DND-41 (cell line): ENCODE measurements at places on chromosomes 7 and 10.

GRCh38 chr10:78515038-78515872, 481.6 kb downstream of the RPS24 start:
- DNase-seq, result no peak
- H3K27ac ChIP-seq, result no peak overlapping the region

DNA sequence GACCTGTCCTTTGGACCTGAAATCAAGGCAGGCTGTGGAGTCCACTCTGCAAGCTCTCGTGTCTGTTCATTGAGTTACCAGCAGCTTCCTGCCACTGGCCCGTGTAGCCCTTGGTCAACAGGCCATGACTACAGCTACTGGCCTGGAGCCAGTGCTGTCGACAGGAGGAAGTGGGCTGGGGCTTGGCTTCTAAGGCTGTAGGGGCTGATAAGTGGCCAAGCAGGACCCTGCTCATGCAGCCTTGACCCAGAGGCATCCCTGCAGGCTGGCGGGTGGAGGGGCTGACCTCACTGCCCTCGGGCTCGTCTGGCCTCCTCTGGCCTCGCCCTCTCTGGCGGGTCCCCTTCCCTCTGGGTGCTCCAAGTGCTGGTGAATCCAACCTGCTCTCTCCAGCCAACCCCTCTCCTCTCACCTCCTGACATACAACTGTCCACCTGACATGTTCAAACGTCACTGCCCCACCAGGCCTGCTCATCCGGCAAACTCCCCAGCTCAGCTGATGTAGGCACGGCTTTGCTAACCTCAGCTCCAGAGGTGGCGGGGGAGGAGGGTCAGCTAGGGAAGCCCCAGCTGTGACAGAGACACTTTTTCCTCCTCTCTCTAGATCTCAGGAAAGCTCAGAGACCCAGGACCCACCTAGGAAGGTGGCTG, 188.6 kb upstream of the LYZL2 start:
- H3K4me1 ChIP-seq, result no peaks in the 10 kb centered on the region
- no peak overlapping the region for H3K27ac ChIP-seq
- H3K27me3 ChIP-seq, result no peaks in the 10 kb centered on the region

- DNase-seq, result no peak
- H3K4me3 ChIP-seq, result no peak overlapping the region
- no peak overlapping the region for H3K27ac ChIP-seq
Observed at GRCh38 chr7:155869784-155870076, 57.5 kb upstream of the SHH start.

DNA sequence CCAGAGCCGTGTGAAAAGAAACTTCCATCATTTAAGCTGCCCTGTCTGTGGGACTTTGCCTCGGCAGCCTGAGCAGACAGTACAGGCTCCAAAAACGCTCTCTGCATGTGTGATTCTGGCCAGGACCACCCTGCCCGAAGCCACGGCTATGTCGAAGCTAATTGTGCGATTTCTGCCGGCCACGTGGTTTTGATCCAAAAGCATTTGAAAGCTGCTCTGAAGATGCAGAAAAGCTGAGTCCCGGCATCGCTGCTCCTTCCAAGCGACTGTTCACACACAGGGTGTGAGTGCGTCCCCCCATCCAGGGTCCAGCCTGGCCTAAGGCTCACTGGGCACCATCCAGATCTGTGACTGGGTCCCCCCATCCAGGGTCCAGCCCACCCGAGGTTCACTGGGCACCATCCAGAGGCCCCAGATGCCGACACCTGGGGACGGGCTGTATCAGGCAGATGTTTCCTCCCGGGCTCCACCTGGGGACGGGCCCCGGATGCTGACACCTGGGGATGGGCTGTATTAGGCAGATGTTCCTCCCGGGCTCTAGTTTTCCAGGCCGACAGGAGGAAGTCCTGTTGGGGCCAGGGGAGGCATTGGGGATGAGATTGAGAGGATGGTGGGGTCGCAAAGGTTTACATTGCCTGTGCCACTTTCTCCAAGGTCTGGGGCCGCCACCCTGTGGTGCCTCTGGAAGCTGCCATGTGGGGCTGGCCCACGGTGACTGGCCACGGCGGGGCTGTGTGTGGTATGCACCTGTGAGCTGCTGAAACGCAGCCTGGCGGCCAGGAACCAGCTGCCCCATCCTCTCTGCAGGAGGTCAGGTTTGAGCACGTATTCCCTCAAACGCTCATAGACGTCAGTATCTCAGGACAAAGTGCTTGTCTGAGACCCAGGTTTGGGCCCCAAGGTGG, 527.4 kb downstream of the DNAJB6 start:
- no peaks in the 10 kb centered on the region for H3K27me3 ChIP-seq
- no peaks in the 10 kb centered on the region for H3K4me1 ChIP-seq
- H3K36me3 ChIP-seq, result no peaks in the 10 kb centered on the region
- no peak overlapping the region for H3K27ac ChIP-seq
- no peak overlapping the region for H3K4me3 ChIP-seq
